ENCODE measurements at places on chromosomes 16 and 17.
A peak's percentile ranks its signal among the peaks of the same experiment; 100 is the strongest.

DNA sequence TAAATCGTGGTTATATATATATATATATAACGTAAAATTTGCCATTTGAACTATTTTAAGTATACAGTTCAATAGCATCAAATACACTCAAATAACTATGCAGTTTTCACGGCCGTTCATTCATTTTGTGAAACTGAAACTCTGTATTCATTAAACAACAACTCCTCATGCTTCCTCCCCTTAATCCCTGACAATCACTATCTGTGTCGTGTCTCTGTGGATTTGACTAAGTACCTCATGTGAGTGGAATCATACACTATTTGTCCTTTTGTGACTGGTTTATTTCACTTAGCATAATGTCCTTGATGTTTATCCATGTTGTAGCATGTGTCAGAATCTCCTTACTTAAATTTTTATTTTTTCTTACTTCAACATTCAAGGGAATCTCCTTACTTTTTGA is 2.8 kb downstream of the CCL23 start:
- no peak for DNase-seq

GRCh38 chr17:17729620-17730249 is 48.5 kb downstream of the RAI1 start:
- peak; percentile 48 for DNase-seq

GRCh38 chr16:51624080-51624775 is 473.2 kb upstream of the SALL1 start:
- no peak for DNase-seq

DNA sequence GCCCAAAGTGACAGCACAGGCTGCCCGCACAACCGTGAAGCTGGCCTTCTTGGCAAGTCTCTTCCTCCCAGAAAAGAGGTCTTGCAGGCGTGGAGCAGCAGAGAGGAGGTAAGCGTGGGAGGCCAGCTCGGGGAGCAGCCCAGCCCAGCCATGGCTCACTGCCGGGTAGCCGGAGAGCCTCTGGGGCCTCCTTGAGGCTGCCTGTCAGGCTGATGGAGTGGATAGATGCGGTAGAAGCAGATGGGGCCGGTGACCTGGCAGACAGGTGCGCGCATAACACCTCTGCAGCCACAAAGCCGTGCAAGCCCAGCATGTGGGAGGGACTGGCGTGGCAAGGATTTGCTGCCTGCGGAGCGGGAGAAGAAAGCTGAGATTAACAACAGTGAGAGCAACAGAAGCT is 17.1 kb upstream of the DOK4 start:
- DNase-seq: no peak

DNA sequence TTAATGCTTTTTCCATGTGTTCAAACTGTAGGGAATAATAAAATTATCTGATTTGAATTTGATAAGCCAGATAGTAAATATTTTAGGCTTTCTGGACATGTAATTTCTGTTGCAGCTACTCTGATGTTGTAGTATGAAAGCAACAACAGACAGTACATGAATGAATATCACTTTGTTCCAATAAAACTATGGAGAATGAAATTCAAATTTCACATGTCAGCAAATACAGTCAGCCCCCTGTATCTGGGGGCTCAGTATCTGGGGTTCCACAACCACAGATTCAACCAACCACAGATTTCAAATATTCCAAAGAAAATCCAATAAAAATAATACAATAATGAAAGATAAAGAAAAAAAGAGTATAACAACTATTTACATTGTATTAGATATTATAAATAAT is 8.2 kb upstream of the CLTC start:
- no peak for DNase-seq

DNA sequence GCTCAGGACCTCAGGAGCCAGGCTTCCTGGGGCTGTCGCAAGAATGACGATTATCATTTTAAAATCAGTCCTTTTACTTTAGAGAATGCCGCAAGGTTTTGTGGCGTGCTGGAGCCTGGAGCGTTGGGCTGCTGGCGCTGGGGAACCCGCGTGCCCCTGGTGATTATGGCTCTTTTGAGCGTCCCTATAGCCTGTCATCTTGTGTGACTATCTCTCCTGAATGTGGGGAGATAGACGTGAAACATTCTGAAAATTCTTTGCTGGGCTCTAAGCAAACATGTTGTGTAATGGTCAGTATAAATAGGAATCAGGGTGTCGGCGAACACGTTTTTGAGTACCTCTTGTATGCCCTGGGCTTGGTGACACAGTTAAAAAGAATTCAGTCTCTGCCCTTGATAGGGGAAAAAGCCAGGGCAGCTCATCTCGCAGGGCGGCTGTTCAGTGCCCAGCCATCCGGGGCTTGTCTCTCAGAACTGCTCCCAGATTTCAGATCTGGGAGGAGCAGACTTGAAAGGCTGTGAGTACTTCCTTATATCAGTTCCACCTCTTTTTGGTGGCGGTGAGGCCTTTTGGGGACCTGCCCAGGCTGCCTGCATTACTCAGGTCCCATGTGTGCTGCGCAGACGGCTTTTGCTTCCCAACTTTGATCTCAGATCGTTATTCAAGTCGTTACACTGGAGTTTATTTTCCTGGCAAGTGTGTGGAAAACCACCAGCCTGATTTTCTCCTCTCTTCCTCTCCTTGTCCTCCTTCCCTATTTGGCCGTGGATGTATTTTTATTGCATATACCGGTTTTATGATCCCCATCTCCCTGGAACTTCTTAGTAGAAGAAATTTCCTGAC is 973 bp downstream of the SLC7A6 start:
- DNase-seq: no peak

GRCh38 chr17:67504182-67504581 is 127.1 kb downstream of the PITPNC1 start:
- DNase-seq: no peak

DNA sequence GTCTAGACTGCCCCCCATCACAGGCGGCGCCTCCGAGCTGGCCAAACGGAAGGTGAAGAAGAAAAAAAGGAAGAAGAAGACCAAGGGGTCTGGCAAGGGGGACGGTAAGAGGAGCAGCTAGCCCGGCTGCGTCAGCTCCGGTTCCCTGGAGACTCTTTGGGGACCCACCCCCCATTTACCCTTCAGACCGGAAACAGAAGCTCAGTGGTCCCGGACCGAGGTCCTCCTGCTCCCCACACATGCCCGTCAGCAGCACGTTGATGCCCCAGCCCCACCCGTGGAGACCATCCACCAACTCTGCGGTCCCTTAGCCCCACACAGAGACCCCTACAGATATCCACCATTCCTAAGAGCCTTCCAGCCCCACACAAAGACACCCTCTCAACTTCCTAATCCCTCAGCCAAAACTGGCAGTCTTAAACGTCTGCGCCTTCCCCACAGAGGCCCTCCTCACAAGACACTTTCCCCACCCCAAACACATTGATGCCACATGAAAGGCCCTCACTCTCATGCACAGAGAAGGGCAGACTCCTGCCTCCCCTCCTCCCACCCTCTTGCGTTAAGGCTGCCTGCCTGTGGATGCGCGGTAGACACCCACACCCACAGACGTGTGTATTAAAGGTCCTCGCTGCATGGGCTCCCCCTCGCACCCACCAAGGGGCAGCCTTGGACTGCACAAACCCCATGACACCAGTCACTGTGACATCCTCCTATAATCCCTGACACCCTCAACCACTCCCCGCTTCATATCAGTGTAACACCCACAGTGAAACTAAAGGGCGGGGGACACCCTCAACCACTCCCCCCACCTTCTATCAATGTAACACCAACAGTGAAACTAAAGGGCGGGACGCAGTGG is 58.2 kb upstream of the RPH3AL start:
- peak; percentile 14 for DNase-seq

- no peak for DNase-seq
Observed at GRCh38 chr17:82076785-82077591, 11.4 kb upstream of the DUS1L start.

DNA sequence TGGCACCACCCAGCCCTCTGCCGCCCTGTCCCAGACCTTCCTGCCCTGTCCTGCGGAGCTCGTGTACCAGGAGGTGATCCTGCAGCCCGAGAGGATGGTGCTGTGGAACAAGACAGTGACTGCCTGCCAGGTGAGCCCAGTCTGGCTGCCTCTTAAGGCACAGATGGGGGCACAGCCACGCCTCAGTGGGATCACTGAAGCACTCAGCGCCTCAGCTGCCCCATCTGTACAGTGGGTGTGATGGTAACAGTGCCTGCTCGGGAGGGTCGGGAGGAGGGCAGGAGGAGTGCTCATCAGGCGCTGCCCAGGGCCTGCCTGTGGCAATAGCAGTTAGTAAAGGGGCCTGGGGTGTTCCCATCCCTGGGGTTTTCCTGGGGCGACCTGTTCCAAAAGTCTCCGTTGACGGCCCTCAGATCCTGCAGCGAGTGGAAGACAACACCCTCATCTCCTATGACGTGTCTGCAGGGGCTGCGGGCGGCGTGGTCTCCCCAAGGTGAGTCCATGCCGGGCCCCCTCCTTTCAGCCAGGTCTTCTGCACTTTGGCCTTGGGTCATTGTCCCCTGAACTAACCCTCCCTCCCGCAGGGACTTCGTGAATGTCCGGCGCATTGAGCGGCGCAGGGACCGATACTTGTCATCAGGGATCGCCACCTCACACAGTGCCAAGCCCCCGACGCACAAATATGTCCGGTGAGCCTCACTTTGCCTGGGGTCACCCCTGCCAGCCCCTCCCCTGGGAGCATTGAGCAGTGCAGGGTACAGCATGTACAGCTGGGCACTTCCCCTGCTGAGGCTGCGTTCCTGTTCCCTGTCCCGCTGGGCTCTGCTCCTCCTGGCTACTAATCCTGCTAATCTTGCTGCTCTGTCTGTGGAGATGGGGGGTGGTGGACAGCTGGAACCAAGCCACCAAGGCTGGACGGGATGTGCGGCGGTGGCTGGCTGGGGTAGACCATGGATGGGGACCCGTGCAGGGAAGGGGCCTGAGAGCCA is 4.5 kb upstream of the TCAP start:
- DNase-seq: no peak

DNA sequence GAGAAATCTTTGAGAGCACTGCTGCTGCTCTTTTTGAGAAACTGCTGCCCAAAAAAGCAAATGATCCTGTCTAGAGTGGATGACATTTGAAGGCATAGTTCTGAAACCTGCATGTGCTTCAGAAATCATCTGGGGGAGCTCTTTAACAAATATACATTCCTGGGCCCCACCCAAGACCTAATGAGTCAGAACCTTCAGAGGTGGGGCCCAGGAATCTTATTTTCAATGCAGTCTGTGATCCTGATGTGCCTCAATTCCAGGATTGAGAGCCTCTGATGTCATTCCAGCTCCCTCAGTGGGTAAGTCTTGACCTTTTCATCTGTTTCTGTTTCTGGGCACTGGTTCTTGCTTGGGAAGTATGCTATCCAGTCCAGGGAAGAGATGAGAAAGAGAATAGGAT is 42.3 kb downstream of the HNF1B start:
- no peak for DNase-seq

DNA sequence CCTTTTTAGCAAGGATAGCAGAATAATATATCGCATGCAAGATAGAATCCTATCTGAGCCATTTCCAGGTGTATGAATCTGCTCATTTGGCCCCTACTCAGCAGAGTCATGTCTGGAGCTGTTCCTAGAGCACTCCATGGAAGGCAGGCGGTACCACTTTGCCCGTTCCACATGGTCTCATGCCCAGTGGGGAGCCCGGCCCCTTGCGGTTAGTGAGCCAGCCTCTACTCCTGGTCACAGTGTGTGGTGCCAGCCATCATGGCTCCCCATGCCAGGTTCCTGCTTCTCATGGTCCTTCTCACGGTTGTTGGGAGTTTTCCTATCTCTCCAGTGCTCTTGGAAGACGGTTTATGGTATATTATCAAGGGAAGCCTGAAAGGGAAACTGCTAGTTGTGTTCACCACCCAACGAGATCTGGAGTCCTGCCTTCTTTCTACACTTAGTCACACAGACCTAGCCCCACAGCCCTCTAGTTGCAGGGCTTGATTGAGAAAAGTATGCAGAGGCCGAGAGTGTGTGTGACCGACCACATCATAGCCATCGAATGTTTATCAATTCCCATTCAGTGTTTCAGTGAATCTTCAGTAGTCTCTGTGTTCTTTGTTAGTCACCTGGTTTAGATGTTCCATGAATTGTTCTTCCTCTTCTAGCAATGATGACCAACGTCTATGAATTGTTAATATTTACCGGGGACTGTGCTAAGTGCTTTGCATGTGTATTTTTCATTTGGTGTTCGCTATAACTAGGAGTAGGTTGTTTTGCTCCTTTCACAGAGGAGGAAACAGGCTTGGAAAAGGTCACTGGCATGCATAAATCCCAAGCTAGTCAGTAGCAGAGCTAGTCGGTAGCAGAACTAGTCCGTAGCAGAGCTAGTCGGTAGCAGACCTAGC is 9.6 kb downstream of the JPT2 start:
- DNase-seq: no peak

- no peak for DNase-seq
Observed at GRCh38 chr16:73197598-73197997, 149.7 kb upstream of the ZFHX3 start.
